ENCODE measurements at places on chromosomes 16 and 17.
A peak's percentile ranks its signal among the peaks of the same experiment; 100 is the strongest.

DNA sequence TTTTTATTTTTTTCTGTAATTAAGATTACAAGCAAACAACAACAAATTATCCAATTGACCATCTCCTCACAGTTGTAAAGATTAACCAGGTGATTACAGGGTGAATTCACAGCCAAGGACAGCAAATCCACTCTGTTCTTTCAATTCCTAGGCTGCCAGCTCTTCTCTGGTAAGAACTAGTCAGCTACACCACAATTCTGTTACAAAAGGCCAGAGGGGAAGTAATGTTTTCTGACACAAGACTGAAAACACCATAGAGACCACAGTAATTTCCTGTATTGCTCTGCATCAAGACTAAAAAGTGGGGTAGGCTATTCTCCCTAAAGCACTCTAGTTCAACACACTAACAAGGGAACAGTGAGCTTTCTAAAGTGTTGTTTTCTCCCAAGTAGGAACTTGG, 10.6 kb downstream of the CA10 start:
- no peak for ATAC-seq

DNA sequence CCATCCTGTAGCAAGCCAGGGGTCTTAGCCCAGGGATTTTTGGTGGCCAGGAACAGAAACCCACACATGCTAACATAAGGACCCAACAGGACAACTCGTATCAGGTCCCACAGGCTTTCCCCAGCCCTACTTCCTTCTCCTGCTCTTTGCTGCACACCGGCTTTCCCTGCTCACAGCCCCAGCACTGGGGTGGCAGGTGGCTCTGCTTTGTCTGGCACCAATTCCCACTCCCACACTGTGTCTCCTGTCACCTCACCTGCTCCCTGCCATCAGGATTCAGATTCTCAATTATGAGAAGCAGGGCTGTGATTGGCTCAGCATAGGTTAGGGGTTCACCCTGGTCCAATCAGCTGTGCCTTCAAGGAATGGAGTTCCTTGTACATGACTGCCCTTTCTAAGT, 94.1 kb downstream of the TMEM132E start:
- no peak for ATAC-seq

DNA sequence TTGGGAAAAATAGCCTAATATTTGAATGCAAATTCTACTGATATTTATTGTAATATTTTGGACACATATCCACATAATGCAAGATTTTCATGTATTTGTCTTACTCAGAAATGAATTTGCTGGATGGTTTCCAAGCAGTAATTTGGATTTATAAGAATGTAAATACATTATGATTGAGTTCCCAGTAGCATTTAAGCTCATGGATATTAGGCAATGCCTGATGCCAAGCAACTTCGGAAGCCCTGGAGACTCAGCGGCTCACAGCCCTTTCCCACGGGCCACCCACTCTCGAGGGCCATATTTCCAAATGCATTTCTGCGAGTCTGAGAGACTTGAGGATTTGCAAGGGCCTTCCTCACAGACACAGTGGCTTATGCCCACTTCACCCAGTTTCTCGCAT, 62.1 kb upstream of the MYOCD start:
- ATAC-seq, result no peak

- no peak for ATAC-seq
Observed at GRCh38 chr16:57699899-57700298, 5.3 kb downstream of the DRC7 start.

DNA sequence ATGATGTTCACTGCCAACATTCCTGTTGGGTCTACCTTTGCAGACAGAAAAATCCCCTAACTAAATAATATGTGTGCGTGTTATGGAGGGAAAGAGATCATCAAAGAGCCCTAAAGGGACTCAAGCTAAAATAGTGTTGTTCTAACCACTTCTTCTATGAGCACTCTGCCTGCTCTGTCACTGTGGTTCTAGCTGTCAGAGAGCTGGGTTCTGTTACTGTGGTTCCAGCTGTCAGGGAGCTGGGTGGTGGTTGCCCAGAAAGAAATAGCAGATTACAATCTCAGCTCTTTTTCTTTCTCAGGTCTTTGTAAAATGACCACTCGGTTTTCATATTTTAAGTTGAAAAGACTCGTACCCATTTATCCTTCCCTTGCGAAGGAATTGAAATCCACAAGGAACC, 176.3 kb downstream of the HS3ST3A1 start:
- ATAC-seq, result no peak

DNA sequence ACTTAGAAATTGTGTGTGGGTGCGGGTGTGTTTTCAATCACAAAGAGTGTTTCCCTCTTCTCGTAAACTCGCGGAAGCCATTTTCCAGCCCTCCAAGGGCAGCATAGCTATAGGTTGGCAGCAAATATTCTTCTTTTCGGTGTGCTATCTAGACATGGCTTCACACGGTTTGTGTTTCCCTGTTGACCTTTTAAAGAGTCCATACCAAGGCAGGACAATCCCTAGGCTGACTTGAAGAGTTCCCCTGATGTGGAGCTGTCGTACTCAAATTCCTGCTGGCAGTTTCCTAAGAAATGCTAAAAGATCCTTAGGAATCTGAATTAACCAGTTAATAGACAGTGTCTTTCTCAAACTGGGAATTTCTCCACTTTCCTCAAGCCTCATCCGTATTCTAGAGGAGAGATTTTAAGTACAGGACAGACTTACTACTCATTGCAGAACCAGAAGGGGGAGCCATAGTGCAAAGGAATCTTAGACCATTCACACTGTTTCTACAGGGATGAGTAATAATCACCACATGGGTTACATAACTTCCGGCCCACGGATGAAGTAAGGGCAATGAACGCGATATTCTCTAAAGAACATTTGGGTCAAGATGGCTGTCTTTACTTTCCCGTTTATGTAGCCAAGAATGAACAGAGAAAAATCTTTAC, 288.6 kb upstream of the ELAC2 start:
- ATAC-seq, result peak; percentile 99

- ATAC-seq, result no peak
Observed at GRCh38 chr16:75097941-75098901, 18.4 kb downstream of the LDHD start.

DNA sequence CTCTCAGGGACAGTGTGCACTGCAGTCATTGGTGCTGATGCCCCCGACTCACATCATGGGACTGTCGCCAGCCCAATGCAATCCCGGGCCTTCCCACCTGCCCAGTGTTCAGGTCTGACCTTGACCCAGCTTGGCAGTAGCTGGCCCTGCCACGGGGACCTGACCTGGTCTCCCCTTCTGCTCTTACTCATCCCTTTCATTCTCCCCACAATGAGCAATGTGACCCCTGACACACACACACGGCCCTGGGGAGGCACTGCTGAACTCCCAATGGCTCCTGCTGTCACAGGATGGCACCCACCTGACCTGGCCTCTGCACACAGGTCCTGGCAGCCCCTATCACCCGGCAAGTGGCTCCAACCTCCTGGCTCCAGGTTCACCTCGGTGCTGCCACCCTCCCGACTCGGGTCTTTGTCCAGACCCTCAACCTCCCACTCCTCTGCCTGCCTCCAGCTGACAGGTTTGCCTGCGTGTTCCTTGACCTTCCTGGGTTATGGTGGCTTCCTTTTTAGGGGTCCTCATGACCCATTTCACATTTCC, 6.6 kb downstream of the CD300C start:
- no peak for ATAC-seq

DNA sequence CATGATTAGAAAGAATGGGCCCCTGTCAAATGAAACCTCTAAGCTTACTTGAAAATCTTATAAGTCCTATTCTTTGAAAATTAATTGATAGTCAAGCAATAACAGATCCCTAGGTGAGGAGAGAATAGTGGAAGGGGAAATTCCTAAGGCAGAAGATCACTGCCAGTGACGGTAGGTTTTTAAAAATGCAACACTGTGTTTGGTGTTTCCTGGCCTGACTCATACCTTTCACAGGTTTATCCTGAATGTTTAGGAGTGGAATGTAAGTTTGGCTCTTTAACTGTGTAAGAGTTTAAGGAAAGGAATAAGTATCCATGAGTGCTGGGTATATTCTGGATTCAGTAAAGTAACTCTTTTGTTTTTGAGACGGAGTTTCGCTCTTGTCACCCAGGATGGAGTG, 23.8 kb downstream of the HAPSTR1 start:
- ATAC-seq, result peak; percentile 7

- ATAC-seq, result no peak
Observed at GRCh38 chr16:2719328-2720063, 528 bp downstream of the PRSS27 start.

GRCh38 chr16:69130461-69130860, 1.9 kb downstream of the CHTF8 start:
- ATAC-seq, result no peak

DNA sequence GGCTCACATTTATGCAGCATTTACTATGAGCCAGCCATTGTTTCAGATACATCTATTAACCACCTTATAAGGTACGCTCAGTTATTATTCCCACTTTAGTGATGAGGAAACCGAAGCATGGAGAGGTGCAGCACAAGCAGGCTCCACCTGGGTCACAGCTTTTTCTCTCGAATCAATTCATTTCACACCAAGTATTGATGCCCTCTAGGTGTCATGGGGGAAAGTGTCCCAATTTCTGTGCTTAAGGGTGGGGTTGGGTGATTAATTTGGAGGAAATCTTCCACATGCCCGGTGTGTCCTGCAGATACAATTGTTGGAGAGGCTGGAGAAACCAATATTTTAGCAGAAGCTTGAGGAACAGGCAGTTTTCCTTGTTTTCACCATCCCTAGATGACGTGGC, 62.7 kb upstream of the DNAJA2 start:
- no peak for ATAC-seq

DNA sequence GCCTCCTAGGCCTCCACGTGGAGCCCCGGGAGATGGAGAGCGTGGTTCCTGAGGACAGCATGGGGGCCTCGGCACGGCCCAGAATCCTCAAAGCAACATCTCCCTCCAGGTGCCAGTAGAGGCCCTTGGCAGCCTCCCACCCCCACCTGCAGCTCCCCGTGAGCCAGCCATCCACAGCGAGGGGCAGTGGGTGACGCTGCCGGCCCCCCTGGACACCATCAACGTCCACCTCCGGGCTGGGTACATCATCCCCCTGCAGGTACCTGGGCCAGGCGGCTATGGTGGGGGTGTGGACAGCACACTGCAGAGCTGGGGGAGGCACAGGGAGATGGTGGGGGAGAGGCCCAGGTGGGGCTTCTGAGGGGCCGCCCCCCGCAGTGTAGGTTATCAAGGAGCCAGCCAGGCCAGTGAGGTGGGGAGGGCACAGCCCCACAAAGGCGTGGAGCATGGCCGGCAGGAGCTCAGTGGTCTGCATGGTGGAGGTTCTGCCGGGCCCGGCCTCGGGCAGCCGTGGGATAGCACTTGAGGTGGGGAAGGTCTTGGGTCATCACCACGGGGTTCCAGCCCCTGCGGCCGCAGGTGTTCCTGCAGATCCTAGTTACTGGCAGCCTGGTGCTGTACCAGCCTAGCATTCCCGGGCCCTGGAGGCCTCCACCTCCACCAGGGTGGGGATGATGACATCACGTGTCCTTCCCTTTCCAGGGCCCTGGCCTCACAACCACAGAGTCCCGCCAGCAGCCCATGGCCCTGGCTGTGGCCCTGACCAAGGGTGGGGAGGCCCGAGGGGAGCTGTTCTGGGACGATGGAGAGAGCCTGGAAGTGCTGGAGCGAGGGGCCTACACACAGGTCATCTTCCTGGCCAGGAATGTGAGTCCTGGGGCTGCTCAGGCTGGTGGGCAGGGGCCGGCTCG, 16.4 kb downstream of the GAA start:
- ATAC-seq, result no peak

DNA sequence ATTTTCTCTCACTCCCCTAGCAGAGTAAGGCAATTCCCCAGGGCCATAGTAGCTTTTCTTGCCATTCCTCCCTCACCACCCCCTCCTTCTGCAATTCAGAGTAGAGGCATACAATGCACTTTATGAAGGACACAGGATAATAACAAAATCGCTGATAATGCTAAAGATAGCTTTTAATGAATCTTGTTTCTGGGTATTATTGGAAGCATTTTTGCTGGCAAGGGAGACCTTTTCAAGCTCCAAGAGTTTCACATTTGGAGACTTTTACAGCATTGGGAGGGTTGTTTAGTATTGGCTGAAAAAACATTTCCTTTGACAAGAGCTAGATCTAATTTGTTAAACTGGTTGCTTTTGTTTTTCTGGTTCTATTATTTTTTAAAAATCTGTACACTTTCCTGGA, 573.0 kb upstream of the C16orf82 start:
- ATAC-seq, result no peak

DNA sequence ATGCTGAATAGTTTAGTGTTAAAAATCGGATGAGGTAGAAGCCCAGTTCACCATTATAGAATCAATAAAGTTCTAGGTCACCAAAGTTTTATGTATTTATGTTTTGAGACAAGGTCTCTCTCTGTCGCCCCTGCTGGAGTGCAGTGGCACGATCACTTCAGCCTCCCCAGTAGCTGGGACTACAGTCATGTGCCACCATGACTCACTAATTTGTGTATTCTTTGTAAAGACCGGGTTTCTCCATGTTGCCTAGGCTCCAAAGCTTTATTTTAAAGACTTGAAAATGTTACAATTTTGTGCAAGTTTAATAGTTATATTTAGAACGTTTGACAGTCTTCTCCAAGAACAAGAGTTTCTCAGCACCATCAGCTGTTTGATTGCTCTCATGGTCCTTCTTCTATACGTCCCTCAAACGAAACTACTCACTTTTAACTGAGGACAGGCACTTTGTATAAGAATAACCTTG, 32.1 kb downstream of the NDE1 start:
- ATAC-seq, result peak; percentile 96

GRCh38 chr17:57145347-57145746, 60.3 kb downstream of the AKAP1 start:
- ATAC-seq, result no peak

- ATAC-seq, result no peak
Observed at GRCh38 chr17:75525806-75526554, 483 bp downstream of the LLGL2 start.

DNA sequence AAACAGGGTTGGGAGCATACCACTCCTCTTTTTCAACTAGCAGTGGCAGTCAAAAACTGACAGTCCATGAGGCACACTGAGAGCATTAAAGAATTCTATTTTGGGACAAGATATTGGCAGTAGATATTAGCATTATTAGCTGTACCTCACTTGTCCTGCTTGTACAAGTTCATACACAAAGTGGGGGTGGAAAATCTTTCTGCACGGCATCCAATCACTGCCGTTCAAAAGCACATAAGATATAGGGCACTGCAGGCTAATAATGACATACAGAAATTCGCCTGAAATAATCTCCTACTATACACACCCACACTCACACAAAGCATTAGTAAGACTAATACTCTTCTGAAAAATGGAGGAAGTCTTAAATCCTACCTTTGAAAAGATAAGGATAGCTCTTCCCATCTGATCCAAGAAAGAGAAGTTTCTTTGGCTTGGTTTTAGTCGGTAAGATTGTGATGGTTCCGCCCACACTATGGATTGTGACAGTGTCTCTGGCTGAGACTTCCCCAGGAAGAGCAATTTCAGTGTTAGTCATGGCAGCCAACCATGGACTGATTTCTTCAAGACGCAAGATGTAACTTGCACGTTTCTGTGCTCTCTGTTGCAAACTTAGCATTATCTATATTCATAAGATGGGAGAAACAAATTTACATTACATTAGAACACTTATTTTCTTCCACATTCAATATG, 40.6 kb upstream of the ARL6IP1 start:
- no peak for ATAC-seq

DNA sequence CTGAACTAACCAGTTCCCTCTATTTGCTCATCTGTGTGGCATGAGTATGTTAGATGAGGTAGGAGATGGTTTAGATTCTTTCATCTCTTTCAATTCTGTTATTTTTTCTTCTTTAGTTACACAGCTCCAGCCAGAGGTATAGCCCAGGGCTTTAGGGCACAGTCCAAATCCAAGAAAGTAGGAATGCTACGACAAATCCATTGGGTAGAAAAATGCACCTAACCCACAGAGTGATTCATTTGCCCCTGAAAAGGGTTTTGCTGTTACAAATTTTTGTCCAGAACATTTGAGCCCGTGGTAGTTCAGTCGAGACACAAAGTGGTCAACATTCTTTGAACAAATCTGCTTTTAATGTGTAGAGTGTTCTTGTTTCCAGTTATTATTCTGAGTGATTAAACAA, 250.7 kb downstream of the HS3ST3A1 start:
- no peak for ATAC-seq

All from SK-N-SH treated with all-trans-retinoic acid at 6 μM for 48 hours (cell line).